ENCODE measurements at places on chromosomes 3 and 15.

DNA sequence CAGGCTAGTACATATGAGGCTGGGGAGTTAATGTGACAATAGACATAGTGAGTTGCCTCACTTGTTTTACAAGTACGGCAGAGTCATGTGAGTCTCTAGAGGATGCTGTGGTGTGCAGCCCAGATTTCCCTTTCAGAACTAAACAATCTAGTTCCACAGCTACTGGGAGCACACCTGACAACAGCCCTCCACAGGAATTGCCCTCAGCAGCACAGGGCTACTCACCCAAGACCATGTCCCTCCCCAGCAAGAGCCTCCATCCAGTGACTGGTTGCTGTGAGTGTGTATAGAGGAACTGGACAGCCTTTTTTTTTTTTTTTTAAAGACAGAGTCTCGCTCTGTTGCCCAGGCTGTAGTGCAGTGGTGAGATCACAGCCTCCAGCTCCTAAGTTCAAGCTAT lies 40.2 kb upstream of the UBE2E2 start:
- DNase-seq, result no peak

- DNase-seq, result no peak
These were observed 65.5 kb upstream of the NR2F2 start for GRCh38 chr15:96264801-96265515.

DNA sequence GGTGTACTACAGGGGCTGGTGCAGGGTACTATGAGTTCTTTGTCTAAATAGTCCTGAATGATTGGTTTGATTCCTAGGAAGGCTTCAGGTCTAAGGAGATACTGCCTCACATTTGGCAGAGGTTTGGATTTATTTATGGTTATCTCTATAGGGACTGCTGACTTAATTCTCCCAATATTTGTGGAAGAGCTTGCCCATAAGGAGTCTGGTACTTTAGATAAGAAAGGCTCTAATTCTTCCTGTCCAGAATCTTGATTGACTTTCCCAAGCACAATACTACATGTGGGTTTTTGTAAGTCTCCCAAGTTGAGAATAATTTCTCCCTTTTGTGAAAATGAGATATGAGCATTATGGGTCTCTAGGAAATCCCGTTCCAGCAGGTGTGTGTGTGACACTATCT lies 36.7 kb upstream of the AP4E1 start:
- no peak for DNase-seq

- no peak for DNase-seq
These were observed 62.5 kb upstream of the LRRC3B start for GRCh38 chr3:26560081-26560480.

DNA sequence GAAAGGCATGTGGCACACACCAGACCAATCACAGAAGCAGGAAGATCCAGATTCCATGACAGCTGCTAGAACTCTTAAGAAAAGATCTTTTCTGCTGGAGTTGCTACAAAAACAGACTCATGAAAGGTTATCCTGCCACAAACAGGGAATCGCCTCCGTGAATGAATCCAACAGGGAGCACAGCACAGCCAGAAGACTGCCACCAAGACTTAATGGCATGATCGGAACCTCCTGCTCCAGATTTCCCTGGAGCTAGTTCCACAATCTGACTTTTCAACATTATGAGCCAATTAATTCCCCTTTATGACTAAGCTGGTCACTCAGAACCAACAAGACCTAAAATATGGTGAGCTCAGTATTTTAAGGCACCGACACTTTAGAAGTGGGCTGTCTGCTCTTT lies 232.5 kb downstream of the FOXP1 start:
- DNase-seq, result no peak
